ENCODE measurements at places on chromosomes 12 and 14. TPM values are rescaled to one million over a fixed set of nuclear protein-coding genes. Genes with fewer than 3 reads are reported as not detected.

Gene NRXN3
- total RNA-seq, result 0.52 TPM

Gene EXOC3L4
- 0.52 TPM for total RNA-seq

Gene MFAP5
- total RNA-seq, result 246 TPM

Gene CRY1
- 24.0 TPM for total RNA-seq

Gene INHBC
- total RNA-seq, result not detected

Gene RERG
- total RNA-seq, result 4.7 TPM

Gene HOXC6
- 2.6 TPM for total RNA-seq

Gene CDCA3
- 3.1 TPM for total RNA-seq

Gene KRT72
- not detected for total RNA-seq

Gene KCNC2
- 0.52 TPM for total RNA-seq

Gene STAC3
- 166 TPM for total RNA-seq

Gene DPPA3
- not detected for total RNA-seq

Gene MDGA2
- 2.1 TPM for total RNA-seq

Gene OR4K5
- not detected for total RNA-seq

Gene LHX5
- not detected for total RNA-seq

Gene SAMD4A
- total RNA-seq, result 52.2 TPM

Gene NEUROD4
- total RNA-seq, result not detected
